ENCODE measurements at places on chromosomes 4 and X.

DNA sequence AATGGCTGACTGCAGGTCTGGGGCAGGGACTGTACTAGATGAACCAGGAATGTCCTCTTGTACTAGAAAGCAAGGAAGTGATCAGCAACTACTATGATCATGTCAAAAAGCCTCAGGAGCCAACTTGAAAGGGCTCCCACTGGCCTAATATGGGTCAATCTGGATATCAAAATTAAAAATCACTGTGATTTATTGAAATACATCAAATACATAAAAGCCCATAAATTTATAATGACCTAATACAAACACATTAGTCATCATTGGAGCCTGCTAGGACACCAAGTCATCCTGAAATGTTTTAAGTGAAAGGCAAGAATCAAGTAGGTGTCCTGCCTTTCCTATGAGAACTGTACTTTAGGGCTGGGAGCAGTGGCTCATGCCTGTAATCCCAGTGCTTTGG is 70.5 kb upstream of the KLHL13 start:
- DNase-seq, result no peak

DNA sequence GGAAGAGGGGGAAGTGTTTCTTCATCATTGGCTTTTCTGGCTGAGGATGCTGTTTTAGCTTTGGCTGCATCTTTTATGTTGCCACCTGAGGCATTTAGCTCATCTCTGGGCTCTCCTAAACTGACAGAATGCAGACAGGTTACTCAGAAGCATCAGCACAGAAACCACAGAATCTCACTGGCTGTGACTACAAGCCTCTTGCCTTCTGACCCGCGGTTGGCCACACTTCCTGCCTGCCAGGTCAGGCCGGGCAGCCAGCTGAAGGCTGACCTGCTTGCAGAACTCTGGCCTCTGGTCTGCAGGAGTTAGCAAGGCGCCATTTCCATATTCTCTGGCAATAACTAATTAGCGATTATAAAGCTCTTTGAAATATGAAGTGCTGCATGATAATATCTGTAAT is 366.5 kb downstream of the MID1IP1 start:
- DNase-seq, result no peak

- no peak for DNase-seq
These were observed 6.7 kb upstream of the GABRE start for GRCh38 chrX:151981129-151981528.

- no peak for DNase-seq
These were observed 211.5 kb downstream of the PDGFRA start for GRCh38 chr4:54440394-54441136.

DNA sequence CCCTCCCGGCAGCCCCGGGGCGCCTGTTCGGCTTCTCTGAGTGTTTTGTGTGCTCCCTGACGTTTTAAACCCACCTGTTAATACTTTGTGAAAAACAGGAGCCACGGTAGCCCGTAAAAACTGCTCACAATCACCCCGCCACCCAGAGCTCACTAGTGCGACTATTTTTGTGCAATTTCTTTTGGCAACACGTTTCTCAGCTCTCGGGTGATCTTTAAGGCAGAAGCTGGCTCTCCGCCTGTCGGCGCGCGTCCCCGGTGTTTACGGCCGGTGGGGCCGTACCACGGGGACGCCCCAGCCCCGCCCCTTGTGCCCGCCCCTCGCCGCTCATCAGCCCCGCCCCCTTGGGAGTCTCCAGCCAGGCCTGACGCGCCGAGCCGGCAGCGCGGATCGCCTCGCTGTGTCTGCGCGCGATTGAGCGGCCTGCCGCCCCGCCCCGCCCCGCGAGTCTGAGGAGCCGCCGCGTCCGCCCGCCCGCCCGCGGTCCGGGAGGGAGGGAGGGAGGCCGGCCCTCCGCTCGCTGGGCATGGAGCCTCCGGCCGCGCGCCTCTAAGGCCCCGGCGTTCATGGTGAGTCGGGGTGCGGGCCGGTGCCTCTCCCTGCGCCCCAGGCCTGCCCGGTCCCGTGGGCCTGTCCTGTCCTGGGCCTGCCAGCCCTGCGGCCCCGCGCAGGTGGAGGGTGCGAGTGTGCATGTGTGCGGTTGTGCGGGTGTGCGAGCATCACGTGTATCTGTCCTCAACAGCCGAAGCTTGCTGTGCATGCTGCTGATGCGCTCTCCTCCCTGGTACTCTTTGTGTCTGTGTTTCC is 56.2 kb upstream of the TADA2B start:
- peak; percentile 93 for DNase-seq

- no peak for DNase-seq
These were observed 85.7 kb upstream of the UCP1 start for GRCh38 chr4:140654495-140654814.

- DNase-seq, result no peak
These were observed 620.8 kb upstream of the ADGRL3 start for GRCh38 chr4:60579335-60579734.

GRCh38 chrX:2917767-2918166 is 11.4 kb downstream of the ARSD start:
- DNase-seq, result no peak
